LHCN-M2 (cell line): ENCODE measurements at places on chromosomes 4 and X.

DNA sequence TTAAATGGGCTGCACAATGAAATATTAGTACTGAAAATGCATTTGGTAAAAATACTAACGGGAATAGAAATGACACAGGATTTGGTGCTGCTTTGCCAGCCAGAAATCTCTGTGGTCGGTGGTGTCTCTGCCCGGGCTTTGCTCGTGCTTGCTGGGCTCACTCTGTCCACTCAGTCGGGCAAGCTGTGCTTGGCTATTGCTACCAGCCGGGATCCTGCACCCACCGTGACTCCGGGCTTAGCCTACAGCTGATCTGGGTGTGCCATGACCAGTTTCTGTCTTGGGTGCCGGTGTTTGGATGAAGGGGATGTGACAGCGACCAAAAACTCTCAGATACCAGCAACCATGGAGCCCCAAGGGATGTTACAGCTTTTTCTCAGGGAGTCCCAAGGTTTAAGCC is 487.7 kb downstream of the TECRL start:
- no peak for DNase-seq

- no peak for DNase-seq
These were observed 42.9 kb downstream of the APOO start for GRCh38 chrX:23864742-23865326.

GRCh38 chr4:45425135-45425534 is 698.7 kb downstream of the GABRG1 start:
- no peak for DNase-seq

- peak; percentile 1 for DNase-seq
These were observed 66.5 kb downstream of the CHRNA9 start for GRCh38 chr4:40401631-40402030.

GRCh38 chr4:61915501-61915900 is 715.4 kb downstream of the ADGRL3 start:
- no peak for DNase-seq

GRCh38 chr4:109022961-109023360 is 260.1 kb upstream of the ETNPPL start:
- no peak for DNase-seq

GRCh38 chr4:87058356-87059073 is 123.7 kb downstream of the AFF1 start:
- DNase-seq, result peak; percentile 36

- DNase-seq, result no peak
These were observed 9.0 kb downstream of the FBXO8 start for GRCh38 chr4:174274436-174274835.

GRCh38 chrX:30816079-30816478 is 73.0 kb downstream of the TAB3 start:
- no peak for DNase-seq

GRCh38 chr4:24683116-24683515 is 98.8 kb upstream of the DHX15 start:
- no peak for DNase-seq

GRCh38 chrX:39311646-39312045 is 510.4 kb downstream of the MID1IP1 start:
- DNase-seq, result no peak

DNA sequence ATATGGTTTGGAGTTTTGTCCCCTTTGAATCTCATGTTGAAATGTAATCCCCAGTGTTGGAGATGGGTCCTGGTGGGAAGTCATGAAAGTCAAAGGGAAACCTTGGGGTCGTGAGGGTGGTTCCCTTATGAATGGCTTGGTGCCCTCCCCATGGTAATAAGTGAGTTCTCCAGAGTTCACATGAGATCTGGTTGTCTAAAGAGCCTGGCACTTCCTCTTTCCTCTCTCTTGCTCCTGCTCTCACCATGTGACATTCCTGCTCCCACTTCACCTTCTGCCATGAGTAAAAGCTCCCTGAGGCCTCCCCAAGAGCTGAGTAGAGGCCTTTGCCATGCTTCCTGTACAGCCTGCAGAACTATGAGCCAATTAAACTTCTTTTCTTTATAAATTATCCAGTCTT is 5.5 kb upstream of the IL15 start:
- no peak for DNase-seq

DNA sequence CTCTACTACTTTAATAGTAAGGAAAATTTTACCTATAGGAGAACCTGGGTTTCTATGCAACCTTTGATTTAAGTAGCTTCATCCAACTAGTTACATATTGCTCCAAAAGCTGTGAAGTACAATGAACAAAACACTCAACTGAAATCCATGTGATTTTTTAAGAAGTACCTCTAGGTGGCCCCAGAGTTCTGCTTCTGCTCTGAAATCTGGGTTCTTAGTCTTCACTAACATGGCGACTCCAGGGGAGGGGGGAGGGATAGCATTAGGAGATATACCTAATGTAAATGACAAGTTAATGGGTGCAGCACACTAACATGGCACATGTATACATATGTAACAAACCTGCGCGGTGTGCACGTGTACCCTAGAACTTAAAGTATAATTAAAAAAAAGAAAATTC is 73.4 kb upstream of the MAGEB2 start:
- DNase-seq, result peak; percentile 51

- DNase-seq, result no peak
These were observed 21.8 kb downstream of the ADAM29 start for GRCh38 chr4:174940002-174940401.

DNA sequence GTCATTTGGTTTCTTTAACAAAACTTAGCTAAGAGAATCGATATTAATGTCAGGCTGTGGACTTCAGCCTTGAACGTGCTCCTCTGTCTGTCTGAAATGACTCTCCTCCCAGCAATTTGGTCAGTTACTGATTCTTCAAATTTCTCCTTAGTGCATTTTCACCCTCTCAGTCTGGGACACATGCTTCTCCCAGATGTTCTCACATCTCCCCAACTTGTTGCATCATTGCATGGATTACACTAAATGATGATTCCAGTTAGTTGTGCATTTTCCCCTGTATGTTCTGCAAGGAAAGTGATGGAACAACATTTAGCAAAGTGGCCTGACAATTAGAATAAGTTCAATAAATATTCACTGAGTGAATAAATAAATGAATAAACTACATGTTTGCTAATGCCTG is 94.4 kb downstream of the NLGN4X start:
- DNase-seq, result no peak

- no peak for DNase-seq
These were observed 71.9 kb upstream of the PHOX2B start for GRCh38 chr4:41820473-41820872.

DNA sequence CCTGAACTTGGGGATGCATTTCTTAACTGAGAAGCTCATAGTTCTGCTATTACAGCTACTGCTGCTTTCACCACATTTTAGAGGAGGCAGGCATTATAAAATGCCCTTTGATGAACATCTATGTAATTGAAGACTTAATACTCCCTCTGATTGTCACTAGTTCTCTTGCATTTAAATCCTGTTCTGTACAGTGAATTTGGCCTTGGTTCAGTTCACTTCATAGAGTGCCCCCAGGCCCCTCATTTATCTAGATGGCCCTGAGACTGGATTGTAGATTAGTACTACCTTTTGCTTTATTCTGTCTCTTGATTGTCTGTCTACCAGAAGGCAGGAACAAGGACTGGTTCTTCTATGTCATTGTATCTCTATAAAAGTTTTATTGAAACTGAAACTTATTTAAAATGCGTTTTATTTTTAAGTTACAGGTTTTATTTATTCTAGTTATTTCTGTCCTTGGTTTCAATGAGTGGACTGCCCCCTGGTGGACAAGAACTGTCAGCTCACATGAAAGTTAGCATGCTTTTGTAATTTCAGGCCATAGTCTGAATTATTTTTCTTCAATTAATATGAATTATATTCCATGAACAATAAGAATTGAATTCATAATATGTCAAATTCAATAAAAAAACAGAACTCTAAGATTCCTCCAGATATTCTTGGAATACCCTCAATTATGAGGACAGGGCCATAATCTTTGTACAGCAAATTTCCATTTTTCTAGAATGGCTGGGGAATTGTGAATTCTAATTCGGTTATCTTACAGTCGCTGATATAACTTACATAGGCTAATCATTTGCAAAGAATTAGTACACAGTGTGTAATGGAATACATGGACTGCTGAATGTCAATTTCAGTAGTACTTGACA is 47.2 kb upstream of the TMEM33 start:
- peak; percentile 37 for DNase-seq

- DNase-seq, result no peak
These were observed 145.4 kb upstream of the PLAC1 start for GRCh38 chrX:134803551-134804183.

DNA sequence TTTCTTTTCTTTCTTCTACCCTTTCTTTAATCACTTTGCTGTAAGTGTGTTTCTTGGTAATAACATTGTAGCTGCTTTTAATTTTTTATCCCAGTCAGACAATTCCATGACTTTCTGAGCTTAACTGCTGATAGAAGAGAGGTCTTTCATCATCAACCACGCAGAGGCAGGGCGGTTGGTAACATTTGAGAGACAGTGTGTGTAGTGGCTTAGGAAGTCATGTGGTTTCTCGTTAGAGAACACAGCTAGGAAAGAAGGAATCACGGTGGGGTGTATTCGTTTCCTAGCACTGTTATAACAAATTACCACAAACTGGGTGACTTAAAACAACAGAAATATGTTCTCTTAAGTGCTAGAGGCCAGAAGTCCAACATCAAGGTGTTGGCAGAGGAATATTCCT is 11.5 kb downstream of the PRPS2 start:
- DNase-seq, result no peak

GRCh38 chr4:128812442-128813235 is 3.1 kb downstream of the JADE1 start:
- peak; percentile 80 for DNase-seq

DNA sequence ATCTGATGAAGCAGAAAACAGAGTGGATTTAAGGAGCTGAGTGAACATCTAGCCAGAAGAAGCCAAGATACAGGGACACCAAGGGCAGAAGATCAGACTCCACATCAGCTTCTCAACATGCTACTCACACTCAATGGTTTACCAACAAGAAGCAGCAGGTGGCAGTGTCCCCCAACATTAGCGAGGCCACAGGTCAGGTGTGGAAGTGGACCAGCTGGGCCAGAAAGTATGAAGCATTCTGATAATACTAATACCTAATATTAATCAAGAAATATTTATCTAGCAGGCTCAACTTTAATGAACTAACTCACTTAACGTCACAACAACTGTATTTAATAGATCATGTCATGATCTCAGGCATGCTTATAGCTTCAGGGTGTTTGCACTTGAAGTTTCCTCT is 73.4 kb upstream of the TTC29 start:
- DNase-seq, result peak; percentile 65

DNA sequence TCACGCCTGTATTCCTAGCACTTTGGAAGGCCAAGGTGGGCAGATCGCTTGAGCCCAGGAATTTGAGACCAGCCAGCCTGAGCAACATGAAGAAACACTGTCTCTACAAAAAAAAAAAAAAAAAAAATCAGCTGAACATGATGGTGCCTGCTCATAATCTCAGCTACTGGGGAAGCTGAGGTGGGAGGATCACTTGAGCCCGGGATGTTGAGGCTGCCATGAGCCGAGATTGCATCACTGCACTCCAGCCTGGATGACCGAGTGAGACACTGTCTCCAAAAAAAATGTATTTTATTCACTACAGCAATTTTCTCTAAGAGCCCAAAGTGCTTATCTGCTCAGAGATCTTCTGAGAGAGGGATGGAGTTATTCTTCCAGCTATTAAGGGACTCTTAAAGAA is 215.8 kb upstream of the PPP3CA start:
- DNase-seq, result no peak

DNA sequence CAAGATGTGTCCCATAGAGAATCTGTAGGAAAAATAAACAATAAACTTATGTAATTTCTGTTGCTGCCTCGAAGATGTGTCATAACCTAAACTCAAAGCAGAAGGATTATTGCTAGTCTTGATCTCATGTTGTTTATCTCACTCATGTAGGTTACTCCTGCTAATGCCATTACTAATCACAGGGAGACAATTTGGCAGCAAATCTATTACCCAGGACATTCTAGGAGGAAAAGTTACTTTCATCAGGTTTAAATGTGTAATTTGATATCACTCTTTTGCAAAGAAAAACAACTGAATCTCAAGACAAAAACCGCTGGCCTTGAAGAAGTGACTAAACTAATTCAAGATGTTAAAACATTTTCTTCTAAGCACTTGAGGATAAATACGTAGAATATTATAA is 34.0 kb downstream of the LDOC1 start:
- DNase-seq, result peak; percentile 29

GRCh38 chrX:74370487-74370886 is 50.8 kb upstream of the SLC16A2 start:
- no peak for DNase-seq

- DNase-seq, result no peak
These were observed 90.8 kb downstream of the NHSL2 start for GRCh38 chrX:72001471-72001870.

- DNase-seq, result no peak
These were observed 56.9 kb downstream of the GABRB1 start for GRCh38 chr4:47088298-47088697.

DNA sequence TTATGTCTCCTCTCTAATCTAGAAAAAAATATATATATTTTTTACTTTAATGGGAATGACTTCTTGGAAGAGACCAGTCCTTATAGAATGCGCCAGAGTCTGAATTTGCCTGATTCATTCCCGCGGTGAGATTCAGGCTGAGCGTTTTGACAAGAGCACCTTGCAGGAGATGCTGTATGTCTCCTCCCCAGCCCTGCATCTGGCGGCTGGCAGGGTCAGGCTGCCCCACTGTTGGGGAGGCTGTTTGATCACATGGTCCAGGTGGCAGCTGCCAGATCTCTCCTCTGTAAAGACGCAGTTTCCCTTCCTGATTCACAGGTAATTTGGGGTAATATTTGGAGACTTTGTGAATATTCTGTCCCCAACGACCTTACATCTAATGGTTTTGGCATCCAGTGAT is 9.7 kb downstream of the PDZD4 start:
- no peak for DNase-seq

DNA sequence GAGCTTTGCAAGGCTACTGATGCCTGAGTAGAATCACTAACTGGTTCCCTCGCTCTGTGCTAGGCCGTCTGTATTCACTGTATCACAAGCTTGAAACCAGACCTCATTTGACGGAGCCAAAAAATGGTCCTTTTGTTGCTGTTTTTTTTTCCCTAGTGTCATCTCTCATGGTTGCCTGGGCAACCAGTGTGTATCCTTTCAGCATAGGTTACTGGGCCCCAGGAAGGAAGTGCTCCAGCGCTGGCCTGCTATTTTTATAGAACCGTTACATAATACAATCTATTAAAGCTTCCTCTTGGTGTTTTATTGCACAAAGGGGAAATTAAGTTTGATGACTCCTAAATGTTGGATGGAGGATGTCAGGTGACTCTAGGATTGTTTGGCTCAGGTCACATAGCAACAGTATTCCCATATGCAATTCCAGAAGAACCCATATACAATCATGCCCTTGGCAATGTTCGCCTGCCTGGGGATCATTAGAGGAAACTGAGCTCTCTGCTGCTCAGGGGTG is 220.4 kb downstream of the SPRY1 start:
- DNase-seq, result no peak

- no peak for DNase-seq
These were observed 88.9 kb upstream of the PDLIM3 start for GRCh38 chr4:185624259-185624589.

GRCh38 chr4:2497931-2498330 is 29.0 kb downstream of the RNF4 start:
- DNase-seq, result no peak

GRCh38 chr4:143025081-143025704 is 159.5 kb upstream of the USP38 start:
- peak; percentile 73 for DNase-seq
